ENCODE measurements at places on chromosomes 3 and 15. TPM values are rescaled to one million over a fixed set of nuclear protein-coding genes. Genes with fewer than 3 reads are reported as not detected.

DNA sequence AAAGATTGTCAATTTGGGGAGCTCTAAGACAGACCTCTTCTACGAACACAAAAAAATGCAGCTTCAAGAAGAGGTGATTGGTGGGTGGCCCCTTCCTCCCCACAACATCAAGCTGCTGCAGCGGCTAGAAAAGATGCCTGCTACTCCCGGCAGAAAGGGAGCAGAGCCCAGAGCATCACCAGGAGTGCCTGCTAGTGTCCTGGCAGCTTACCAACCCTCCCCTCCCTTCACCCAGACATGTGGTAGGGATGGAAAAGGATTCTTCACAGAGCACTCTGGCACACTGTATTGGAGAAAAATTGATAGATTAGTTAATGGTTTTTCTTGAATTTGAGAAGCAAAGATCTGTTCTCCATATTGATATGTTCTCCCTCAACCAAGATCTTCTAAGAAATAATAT, 10.8 kb downstream of the IP6K1 start:
- DNase-seq, result no peak

ROPN1B gene
- polyA plus RNA-seq, result 0.68 TPM

- no peak for DNase-seq
Observed at GRCh38 chr3:12041446-12042041, 37.4 kb downstream of the SYN2 start.

GRCh38 chr15:38961456-38961855, 396.8 kb upstream of the RASGRP1 start:
- DNase-seq, result no peak

GRCh38 chr3:157107644-157108133, 52.3 kb downstream of the CCNL1 start:
- no peak for DNase-seq

NANOGP8 gene
- polyA plus RNA-seq, result 0.21 TPM

All from right renal cortex interstitium (tissue), 3 donors.